ENCODE measurements at places on chromosomes 13 and 19.
A peak's percentile ranks its signal among the peaks of the same experiment; 100 is the strongest.

DNA sequence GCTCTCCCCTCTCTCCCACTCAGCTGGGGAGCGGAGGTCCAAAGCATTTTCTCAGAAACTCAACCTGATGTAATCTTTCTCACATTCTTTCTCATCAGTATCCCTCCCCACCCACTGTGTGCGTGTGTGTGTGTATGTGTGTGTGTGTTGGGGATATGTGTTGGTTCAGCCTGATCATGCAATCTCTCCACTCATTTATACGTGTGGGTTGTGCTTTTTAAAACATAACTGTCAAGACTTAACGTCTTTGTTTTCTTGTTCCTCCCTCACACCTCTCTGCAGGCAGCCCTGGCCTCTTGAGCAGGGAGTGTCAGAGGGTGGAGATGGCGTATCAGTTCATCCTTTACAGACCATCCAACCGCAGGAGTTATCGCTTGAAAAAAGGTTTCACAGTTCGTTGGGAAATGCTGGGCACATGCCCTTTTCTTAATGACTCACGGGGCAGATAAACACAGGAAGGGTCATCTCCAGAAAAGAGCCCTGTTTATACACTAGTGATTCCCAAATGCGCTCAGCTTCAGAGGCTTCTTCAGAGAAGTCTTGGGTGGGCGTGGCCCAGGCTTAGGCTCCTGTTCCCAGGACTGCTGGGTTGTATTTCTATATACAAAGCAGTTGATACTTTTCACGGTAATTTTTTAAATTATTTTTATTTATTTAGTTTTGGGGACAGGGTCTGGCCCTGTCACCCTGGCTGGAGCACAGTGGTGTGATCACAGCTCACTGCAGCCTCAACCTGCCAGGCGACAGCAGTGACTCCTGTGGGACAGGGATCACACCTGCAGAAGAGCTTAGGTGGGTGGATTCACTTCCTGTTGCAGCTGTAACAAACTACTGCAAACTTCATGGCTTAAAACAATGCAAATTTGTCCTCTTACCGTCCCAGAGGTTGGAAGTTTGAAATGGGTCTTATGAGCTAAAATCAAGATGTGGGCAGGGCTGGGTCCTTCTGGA is 60.3 kb downstream of the CCDC70 start:
- DNase-seq: no peak

- no peak for DNase-seq
These were observed 205.5 kb downstream of the NDFIP2 start for GRCh38 chr13:79686441-79686840.

DNA sequence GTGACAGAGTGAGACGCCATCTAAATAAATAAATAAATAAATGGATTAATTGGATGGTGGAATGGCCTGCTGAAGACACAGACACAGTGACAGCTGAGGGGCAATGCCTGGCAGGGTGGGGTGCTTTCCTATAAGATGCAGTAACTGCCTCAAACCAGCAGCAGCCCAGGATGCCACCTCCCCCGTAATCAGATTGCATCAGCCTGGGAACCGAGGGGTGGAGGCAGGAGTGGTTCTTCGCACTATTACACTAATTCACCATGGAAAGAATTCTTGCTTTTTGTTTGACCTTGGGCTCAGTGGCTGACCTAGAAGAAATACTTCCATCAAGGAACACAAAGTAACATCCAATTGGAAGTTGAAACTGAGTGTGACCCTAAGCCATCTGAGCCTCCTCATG is 31.6 kb upstream of the USP12 start:
- DNase-seq: no peak

DNA sequence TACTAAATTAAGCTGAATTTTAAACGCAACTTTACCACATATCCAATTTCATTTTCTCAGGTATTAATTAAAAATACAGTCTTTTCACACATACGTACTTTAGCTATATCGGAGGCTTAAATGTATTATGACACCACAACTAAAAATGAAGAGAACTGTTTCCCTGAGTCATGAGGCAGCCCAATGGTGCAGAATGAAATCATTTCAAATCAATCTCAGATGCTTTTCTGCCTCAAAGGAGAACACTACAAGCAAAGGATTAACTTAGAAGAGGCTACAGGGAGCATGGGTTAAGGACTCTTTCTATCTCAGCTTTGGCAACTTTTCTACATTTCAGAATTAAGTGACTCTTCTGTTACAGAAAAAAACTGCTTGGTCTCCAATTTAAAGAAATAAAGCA is 516.3 kb upstream of the HTR2A start:
- DNase-seq: peak; percentile 77

DNA sequence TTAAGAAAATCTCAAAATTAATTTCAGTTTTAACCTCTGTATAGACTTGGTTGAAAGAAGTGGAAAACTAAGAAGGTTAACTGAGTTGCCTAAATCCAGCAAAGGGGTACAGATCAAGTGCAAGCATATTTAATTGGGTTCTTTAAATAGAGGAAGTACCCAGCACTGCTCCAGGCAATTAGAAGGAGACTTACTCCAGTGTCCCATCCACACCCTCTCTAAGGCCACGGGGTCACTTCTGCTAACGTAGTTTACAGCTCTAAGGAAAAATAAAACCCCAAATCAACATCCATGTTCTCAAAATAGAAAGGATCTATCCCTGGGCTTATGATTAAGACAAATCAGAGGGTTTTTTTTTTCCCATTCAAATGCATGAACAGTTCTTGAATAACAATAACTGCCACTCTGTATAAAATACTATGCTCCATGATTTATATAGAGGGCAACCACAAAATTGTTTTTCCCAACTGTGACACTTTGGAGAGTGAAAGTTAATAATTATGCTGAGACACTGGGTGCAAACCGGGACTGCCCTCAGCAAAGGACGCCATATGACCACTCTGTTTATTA is 4.6 kb downstream of the FRY start:
- DNase-seq: no peak

DNA sequence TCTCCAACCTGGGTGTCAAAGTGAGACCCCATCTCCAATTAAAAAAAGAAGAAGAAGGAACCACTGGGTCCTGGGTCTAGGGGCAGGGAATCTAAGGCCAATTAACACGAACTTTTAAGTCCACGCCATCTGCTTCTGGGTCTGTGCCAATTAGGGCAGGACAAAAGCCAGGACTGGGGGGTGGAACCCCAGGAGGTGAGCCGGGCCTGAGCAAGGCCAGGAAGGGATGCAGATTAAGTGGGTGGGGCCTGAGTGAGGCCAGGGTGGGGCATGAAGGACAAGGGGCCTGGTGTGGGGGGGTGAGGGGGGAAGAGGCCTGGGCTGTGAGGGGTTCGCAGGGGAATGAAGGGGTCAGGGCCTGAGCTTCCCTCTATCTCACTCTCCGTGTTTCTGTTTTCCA is 26.3 kb upstream of the ZNF83 start:
- no peak for DNase-seq

- peak; percentile 6 for DNase-seq
These were observed 343.0 kb downstream of the PCDH9 start for GRCh38 chr13:66887088-66887487.

DNA sequence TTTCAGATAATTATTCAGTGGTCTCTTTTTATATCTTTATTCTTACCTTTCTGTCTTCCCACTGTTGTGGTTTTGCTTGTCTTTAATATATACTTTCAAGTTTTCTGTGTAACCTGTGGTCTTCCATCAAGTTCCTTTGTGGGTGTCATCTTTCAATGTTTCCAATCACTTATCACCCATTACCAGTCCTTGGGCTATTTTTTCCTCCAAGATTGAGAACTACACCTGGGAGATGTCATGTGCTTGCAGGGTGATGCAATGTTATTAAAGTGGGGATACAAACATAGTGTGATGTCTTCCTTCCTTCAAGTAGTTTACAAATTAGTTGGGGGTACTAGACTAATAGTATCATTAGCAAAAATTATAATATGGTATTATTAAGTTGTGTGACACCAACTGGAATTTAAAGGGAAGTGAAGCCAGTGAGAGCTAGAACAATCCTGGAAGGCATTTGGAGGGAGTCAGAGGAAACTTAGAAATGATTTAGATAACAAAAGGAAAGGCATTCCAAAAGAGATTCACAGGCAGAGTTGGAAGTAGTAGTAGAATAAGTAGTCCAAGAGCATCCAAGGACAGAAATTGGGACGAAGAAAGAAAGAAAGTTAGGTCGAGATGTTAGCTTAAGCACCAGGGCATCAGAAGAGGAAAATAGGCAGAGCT is 3.4 kb downstream of the FNDC3A start:
- no peak for DNase-seq

DNA sequence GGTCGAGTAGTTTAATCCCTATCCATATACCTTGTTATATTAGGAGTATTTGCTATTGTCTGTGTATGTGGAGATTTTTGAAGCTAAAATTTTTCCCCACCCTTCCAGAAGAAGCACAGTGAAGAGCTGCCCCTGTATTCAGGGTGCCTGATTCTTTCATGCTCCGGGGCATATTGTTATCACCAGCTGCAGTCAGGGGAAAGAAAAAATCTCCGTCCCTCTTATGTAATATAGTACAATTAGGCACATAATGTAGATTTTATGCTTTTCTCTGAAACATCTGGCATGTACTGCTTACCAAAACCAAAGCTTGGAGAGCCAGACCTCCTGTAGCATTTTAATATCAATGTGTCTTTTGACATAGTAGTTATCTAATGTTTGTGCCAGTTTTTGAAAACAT is 214.9 kb upstream of the EDNRB start:
- DNase-seq: no peak

GRCh38 chr13:73955977-73956500 is 178.2 kb downstream of the KLF12 start:
- no peak for DNase-seq

- DNase-seq: peak; percentile 21
These were observed 1.8 kb downstream of the MBD3 start for GRCh38 chr19:1590641-1591397.

GRCh38 chr13:77215543-77215942 is 111.4 kb downstream of the MYCBP2 start:
- DNase-seq: no peak

DNA sequence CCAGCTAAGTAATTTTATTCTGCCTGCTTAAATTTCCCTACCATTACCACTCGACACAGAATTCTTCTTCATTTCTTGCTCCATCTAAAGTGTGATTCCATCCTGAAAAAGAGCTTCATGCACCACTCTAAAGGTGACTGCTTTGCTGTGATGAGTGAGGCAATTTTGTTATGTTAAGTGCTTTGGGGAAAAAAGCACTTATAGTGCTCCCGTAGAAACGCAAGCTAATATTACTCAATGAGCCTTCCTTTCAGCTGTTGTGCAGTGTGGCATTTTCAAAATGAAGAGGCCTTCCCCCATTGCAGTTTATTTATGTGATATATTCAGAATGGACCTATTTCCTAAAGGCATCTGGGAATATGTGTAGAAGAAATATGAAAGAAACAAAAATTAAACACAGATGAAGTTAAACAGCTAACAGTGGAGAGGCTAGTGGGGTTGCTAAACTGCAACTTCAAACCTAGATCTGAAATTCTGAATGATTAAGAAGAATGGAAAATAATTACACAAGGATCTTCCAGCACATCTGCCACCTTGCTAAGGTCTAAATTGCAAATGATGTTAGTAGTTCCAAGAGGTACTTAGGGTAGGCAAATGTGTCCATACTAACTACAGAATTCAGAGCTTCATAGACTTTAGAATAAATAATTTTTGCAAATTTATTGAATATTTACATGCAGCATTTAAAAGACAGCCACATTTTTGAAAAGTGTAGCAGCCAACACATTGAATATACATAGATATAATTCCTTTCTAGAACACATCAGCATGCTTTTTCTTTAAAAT is 211.7 kb downstream of the DCT start:
- DNase-seq: no peak

DNA sequence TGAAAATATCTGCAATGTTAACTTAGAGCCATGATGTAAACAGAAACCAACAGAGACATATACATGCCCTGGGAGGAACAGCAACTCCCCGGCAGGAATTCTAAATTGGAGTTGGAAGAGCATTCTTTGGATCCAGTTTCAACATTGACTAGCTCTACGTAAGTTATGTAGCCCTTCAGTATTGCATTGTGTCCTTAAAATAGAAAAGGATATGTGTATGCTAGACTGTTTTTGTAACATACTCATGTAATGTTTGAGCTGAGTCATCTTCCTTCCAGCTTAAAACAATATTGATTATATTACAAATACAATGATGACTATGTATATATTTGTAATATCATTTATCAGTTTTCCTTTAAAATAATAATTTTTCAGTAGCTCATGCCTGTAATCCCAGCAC is 1422.2 kb upstream of the PCDH20 start:
- DNase-seq: peak; percentile 29

DNA sequence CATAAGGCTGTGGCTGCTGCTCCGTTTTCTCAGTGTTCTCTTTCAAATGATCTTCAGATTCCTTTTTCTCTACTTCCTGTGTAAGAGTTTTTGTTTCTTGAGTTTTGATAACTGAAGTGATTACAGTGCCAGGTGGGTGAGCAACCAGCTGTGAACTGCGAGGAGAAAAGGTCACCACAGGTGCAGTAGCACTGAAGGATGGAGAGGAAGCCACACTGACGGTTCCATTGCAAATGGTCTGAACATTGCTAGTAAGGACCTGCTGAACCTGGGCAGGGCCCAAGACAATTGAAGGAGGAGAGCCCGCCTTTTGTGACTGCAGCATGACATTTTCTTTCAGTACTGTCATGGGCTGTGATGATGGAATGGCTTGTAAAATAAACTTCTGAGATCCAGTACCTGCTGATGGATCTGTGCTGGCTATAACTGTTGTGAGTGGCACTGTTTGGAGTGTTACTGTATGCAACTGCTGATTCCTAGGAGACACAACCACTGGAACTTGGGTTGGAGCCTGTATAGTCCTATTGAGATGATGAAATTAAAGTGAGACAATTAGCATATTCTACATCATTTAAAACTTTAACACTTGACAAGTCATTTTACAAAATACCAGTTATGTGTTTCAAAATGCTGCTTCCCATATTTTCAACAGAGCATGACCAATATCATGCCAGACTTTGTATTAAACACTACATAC is 85.5 kb downstream of the ELF1 start:
- no peak for DNase-seq

DNA sequence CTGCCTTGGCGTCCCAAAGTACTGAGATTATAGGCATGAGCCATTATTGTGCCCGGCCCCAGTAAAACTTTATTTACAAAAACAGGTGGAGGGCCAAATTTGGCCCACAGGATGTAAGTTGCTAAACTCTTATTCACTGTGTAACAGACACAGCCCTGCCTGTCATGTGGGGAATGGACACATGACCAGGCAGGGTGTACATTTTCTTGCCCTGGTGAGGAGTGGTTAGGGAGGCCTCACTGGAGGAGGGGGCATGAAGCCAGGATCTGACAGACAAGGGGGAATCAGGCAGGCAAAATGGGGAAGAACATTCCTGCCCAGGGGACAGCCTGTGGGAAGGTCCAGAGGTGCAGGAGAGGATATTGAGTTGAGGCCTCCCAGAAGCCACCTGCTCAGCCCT is 7.4 kb upstream of the PGLS start:
- no peak for DNase-seq

DNA sequence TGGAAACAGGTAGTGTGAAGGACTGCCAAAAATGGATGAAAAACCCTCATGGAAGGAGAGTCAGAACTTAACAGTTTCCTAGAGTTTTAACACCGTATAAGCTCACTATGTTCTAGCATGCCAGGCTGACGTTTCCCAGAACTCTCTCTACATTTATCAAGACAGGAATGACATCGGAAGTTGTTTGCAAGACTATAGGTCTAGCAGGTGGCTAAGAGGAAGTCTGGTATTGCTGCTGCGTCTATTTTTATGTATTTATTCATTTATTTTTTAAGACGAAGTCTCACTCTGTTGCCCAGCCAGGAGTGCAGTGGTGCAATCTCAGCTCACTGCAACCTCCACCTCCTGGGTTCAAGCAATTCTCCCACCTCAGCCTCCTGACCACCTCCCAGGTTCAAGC is 20.5 kb upstream of the ARL11 start:
- no peak for DNase-seq
